HTR-8/SVneo (cell line): ENCODE measurements at places on chromosomes 4 and X.
A peak's percentile ranks its signal among the peaks of the same experiment; 100 is the strongest.

- no peak for DNase-seq
Measured at GRCh38 chr4:1542516-1543320, 136.5 kb upstream of the NKX1-1 start.

- no peak for DNase-seq
Measured at GRCh38 chr4:118941149-118941548, 52.5 kb downstream of the SYNPO2 start.

- DNase-seq: no peak
Measured at GRCh38 chr4:10075953-10076391, 40.6 kb downstream of the WDR1 start.

DNA sequence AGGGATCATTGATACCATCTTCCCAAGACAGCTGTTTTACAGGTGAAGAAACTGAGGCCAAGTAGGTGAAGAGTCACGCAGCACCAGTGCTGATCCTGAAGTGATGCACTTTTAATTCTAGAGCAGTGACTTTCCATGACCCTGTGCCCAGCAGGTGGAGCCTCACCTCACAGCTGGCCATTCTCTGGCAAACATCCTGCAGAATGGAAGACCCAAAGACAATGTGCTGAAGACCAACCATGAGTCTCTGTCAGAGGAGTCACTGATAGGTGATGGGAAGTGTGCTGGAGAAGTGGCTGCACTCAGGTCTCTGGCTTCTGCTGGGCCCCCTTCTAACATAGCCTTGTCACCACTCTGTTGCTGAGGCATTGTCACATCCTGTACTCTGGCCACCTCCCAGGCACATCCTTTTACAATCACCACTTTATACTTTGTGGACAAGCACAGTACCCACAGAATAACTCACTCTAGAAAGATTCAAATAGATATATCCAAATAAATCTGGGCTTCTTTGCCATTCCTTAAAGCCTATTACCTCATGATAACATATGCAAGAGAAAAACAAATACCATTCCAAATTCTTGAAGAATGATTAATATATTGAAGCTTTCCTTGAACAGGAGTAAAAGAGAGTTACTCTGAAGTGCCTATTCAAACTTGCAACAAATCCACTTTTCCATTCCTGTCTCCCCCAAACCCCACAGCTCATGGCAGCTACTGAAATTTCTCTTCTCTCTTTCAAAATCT lies 64.1 kb upstream of the SCOC start:
- DNase-seq: no peak

- no peak for DNase-seq
Measured at GRCh38 chrX:126339928-126340327, 173.8 kb upstream of the DCAF12L2 start.

DNA sequence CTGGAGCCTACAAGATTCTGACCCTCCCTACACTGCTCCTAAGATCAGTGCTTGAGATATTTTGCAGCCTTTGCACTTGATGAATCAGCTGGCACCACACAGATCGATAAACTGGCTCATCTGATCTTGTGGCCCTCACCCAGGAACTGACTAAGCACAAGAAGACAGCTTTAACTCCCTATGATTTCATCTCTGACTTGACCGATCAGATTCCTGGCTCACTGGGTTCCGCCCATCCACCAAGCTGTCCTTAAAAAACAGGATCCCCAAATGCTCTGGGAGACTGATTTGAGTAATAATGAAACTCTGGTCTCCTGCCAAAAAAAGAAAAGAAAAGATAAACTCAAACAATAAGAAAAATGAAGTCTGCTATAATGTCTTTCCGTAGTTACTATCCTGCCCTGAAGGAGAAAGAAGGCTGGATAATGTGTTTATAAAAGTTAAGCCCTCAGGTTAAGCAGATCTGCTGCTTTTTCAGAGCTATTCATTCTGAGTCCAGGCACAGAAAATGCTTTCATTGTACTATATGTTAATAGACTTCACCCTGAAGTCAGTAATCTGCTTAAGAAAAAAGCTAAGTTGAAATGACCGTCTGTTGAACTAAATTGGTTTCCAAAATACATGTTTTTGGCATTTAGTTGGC lies 795.2 kb downstream of the TRIML1 start:
- DNase-seq: no peak

DNA sequence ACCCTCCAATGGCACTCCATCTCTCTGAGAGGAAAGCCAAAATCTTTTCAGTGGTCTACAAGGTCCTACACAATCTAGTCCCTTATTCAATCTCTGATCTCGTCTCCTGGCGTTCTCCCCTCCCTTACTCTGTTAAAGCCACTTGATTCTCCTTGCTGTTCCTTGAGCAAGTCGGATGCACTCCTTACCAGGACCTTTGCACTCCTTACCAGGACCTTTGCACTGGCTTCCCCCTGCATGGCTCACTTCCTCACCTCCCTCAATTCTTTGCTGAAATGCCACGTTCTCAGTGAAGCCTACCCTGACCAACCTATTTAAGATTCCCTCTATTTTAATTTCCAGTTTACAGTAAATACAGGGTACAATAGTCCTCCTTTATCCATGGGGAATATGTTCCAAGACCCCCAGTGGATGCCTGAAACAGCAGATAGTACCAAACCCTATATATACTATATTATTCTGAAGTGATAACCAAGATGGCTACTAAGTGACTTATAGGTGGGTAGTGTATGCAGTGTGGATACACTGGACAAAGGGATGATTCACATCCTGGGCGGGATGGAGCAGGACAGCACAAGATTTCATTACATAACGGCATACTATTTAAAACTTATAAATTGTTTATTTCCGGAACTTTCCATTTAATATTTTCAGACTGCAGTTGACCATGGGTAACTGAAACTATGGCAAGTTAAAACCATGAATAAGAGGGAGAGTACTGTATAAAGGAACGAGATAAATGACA lies 6.5 kb upstream of the DLG3 start:
- DNase-seq: no peak

GRCh38 chr4:183348706-183349659 lies 26.8 kb upstream of the CLDN24 start:
- DNase-seq: peak; percentile 89
